Natural killer cell (primary cell): ENCODE measurements at places on chromosomes 13 and 19.

DNA sequence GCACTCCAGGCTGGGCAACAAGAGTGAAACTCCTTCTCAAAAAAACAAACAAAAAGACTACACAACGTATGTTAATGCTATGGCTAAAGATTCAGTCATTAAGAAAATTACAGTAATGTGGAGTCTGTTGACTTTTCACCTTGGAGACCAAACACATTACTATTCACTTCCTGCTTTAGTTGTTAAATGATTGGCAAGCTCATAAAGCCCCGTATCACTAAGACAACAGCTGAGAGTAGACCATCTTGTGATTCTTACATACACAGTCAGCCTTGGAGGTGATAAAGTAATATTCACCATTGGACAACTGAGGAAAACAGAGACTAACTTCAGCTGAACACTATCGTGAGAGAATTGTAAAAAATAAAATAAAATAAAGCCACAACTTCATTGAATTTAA lies 86.5 kb downstream of the KCTD12 start:
- DNase-seq, result no peak

DNA sequence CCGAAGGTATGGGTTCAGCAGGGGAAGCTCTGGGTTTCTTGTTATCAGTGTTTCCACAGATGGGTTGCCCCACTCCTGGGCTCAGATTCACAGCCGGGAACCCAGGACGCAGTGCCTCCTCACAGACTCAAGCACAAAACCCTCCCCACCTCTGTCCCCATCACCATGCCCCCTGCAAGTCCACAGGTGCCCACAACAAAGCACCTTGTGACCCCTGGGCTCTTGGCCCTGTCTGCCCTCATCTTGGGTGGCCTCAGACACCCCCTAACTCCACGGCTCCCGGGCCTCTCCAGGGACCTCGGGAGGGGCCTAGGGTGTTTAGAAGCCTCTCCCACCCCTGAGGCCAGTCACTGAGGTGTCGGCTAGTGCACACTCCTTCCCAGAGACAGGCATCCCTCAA lies 231.7 kb downstream of the TUBA3C start:
- no peak for DNase-seq

DNA sequence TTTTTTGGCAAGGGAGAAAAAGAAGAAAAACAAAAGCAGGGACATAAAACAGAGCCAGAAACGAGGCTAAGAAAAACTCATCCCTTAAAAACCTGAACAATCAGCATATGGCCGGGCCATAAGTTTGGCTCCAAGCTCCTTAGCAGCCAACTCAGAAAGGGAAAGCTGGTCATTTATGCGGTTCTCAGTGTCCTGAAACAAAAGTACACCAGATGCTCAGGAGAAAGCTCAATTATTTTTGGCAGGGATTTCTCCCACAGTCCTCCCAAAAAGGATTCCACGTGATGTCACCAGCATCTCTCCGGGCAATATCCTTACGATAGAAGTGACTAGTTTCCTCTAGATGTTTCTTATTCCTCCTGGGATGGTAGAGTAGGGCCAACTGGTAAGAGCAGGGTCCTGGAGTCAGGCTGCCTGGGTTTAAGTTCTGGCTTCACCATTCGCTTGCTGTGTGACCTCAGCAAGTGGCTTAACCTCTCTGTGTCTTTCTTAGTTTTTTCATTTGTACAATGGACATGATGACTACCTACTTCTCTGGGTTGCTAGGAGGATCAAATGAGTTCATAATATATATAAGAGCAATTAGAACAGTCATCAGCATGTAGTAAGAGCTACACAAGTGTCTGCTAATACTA lies 34.0 kb downstream of the PIN1 start:
- no peak for DNase-seq

GRCh38 chr19:5387472-5387871 lies 46.9 kb upstream of the PTPRS start:
- DNase-seq, result no peak

DNA sequence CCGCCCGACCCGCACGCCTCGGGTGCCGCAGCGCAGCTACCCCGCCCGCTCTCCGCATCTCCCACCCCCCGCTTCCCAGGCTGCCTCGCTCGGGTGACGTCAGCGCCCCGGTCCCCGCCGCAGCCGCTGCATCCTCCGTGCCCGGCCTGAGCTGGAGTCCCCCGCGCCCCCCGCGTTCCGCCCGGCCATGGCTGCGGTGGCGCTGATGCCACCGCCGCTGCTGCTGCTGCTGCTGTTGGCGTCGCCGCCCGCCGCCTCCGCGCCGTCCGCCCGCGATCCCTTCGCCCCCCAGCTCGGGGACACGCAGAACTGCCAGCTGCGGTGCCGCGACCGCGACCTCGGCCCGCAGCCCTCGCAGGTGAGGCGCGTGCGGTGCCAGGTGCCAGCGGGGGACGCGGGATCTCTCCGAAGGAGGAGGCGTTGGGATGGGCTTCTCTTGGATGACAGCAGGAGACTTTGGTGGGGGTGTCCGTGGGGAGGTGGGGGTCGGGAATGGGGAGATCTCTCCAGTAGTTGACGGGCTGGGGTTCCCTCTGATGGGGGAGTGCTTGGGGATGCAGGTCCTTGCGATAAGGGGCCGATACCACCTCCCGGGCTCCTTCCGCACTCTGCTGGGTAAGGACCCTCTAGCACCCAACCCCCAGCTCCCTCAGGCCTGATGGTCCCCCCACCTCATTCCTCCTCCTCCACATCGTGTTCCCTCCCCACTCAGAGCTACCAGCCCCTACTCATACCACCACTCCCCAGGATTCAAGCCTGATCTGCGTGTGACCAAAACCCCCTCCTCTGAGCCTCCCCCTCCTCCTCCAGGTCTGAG lies at the start of gene TMEM59L:
TSS of gene TMEM59L (plus strand) at position 99 of the 817 bp plus-strand sequence. CDS start at position 188, 89 bp downstream.
- peak; percentile 42 for DNase-seq

GRCh38 chr13:114296448-114296847 lies 15.0 kb downstream of the UPF3A start:
- DNase-seq, result no peak

- peak; percentile 28 for DNase-seq
These were observed 701 bp downstream of the ZNF552 start for GRCh38 chr19:57813919-57814504.

DNA sequence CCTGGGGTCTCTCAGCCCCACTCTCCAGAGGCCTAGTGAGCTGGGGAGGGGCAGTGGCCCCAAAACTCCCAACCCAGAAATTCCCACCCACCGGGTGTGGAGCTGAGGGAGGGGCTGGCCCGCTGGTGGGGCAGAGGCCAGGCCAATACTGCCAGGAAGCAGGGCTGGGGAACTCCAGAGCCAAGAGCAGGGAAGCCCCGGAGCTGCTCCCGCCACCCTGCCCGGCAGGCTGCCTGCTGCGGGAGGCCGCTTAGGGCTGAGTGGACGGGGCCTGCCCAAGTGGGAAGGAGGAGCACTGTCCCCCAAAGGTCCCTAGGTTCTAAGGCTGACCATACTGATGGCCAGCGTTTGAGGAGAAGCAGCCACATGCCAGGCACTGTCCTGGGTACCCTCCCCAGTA lies 13.0 kb upstream of the RELB start:
- no peak for DNase-seq

DNA sequence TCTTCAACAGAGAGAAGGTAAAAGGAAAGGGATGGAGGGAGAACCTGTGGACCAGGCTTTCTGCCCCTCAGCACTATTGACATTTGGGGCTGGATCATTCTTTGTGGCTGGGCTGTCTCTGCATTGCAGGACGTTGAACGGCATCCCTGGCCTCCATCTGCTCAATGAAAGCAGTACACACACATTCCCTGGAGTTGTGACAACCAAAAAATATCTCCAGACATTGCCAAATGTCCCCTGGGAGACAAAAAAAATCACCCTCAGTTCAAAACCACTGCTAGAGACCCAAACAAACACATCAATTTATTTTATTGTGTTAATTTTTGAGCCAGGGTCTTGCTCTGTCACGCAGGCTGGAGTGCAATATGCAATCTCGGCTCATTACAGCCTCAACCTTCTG lies 43.3 kb downstream of the INSR start:
- no peak for DNase-seq

DNA sequence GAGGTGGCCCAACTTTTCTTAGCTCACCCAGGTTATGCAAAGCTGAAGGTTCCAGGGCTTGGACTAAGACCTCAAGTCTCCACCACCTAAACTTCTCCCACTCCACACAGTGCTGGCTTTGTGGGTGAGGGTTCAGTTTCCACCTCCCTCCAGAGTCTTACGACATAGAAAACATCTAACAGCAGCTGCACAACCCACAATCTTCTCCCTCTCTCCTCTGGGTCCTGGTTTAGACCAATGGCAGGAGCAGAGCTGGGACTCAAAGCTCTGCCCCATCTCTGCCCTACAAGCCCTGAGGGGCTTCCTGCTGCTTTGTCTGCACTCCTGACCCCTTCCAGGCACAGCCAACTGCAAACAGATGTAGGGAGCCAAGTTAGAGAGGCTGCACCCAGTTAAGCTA lies 16.0 kb downstream of the IRGC start:
- DNase-seq, result no peak

DNA sequence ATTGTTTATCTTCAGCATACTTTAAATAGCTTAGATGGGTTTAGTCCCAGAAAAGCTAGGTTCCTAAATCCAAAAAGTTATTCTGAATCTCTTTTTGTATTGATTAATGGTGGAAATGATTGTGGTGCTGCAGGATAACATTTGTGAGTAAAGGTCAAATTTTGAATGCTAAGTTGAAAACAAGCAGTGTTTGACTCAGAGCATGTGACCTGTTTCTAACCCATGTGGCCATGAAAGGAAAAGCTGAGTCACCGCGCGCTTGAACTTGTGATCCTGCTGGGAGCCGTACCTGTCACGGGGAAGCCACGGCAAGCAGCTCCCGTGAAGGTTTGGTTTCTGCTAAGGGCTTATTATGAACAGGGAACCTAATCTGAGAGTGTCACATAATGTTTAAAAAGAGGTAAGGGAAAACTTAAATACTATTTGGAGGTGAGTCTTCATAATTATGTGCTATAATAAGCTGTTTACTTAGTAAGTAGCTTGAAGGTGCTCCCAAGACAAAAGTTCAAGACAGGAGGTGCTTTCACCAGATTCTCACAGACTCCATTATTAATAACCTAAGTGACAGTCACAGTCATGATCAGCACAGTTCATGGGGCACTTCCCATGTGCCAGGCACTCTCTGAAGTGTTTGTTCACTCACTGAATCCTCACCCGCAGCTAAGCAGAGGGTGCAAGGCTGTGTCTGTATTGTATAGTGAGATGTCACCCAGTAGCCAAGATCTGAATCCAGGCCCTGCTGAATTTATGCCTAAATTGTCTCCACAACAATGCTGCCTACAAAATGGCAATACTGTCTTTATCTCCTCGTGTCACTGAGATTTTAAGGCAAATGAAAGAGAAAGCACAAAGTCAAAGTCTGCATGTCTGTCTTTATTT lies 286.5 kb downstream of the MYO16 start:
- DNase-seq, result peak; percentile 41

DNA sequence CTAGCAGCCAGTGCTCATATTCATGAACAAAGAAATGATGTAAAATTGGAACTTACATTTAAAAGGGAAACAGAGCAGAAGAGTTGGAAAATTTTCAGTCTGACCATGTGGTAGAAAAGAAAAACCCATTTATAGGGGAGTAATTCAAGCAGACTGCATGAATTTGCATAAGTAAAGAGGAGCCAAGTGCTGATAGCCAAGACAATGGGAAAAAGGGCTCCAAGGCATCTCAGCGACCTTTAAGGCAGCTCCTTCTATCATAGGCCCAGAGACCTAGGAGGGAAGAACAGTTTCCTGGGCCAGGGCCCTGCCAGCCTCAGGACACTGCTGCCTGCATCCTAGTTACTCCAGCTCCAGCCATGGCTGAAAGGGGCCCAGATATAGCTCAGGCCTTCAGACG lies 7.5 kb downstream of the DNAJC3 start:
- no peak for DNase-seq

DNA sequence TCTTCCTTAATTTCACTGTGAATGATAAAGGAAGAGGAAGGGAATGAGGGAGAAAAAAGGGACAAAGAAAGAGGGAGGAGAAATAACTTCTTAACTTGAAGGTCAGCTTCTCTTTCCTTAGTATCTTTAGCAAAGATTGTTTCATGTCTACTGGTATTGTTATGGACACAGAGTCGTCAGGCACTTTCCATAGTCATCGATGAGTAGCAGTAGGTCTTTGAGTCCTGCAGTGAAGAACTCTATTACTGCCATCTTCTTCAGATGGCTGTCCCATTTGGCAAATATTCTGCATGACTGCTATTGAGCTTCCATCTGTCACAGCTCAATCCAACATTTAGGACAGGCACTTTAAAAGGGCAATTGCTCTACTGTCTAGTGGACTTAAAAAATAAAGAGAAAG lies 2463.1 kb downstream of the PCDH9 start:
- no peak for DNase-seq

GRCh38 chr19:45653634-45654033 lies 14.4 kb upstream of the GIPR start:
- no peak for DNase-seq

GRCh38 chr13:22311734-22312404 lies 641.0 kb downstream of the FGF9 start:
- DNase-seq, result no peak

DNA sequence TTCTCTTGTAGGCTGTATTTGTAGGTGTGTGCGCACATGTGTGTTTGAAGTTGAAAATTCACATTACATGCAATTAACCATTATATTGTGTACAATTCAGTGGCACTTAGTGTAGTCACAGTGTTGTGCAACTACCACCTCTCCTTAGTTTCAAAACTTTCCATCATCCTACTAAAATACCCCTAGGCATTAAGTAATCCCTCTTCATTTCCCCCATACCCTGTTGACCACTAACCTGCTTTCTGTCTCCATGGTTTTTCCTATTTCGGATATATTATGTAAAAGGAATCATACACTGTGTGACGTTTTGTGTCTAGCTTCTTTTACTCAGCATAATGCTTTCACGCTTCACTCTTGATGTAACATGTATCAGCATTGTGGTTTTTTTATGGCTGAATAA lies 16.1 kb downstream of the LSM14A start:
- no peak for DNase-seq

- DNase-seq, result peak; percentile 68
These were observed at the start of gene PKN1 for GRCh38 chr19:14432791-14433553. PKN1 (plus strand) TSS chr19:14433306; CDS start chr19:14433522, 216 bp downstream.

- no peak for DNase-seq
These were observed 20.1 kb downstream of the GPATCH1 start for GRCh38 chr19:33100894-33101644.

DNA sequence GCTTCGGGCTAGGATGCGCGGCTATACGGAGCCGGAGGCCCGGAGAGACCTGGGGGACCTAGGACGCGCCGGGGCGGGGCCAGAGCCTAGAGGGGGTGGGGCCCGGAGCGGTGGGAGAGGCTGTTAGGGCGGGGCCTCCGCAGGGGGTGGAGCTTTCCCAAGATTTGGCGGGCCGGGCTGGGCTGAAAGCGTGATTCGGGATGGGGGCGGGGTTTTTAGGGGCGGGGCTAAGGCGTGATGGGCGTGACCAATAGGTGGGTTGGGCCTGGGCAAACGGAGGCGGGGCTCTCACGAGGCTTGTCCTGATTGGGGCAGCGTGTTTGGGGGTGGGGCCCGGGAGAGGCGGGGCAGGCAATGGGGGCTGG lies 439 bp downstream of the RAB11B start:
- peak; percentile 92 for DNase-seq

- DNase-seq, result no peak
These were observed 40.0 kb downstream of the ESD start for GRCh38 chr13:46756977-46757376.

- DNase-seq, result no peak
These were observed 2.8 kb downstream of the TSHZ3 start for GRCh38 chr19:31346184-31347059.
